ENCODE measurements at places on chromosomes 12 and 14.

DNA sequence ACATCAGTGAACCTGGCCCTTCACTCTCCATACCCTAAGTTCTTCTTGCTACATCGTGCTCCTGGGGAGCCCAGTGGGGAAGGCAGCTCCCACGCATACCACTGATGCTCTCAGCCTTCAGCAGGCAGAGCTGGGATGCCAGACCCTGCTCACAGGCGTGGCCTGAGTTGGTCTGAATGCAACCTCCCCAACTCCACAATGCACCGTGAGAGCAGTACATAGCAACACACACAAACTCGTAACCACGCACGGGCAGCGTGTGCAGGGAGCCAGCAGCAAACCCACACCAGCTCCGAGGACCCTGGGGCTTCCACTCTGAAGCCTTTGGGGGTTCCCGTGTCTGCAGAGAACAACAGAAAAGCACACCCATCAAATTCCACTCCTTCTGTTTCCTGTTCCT lies 37.3 kb downstream of the ANO2 start:
- DNase-seq, result no peak

DNA sequence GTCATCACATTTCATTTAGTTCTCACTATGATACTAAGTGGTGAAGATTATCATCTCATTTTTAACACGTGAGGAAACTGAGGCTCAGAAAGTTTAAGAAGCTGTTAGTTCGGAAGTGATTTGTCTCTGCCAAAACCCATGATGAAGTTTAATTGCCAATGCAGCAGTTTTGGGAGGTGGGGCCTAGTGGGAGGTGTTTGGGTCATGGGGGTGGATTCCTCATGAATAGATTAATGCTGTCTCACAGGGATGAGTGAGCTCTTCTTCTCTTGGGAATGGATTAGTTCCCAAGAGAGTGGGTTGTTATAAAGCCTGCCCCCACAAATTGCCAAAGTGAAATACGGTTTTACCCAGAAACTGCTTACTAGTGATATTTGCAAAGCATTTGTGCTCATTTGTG lies 91.5 kb upstream of the IGF1 start:
- no peak for DNase-seq

GRCh38 chr14:55329999-55330710 lies 58.9 kb downstream of the FBXO34 start:
- no peak for DNase-seq

GRCh38 chr14:69244946-69245345 lies 15.0 kb upstream of the GALNT16 start:
- DNase-seq, result no peak

DNA sequence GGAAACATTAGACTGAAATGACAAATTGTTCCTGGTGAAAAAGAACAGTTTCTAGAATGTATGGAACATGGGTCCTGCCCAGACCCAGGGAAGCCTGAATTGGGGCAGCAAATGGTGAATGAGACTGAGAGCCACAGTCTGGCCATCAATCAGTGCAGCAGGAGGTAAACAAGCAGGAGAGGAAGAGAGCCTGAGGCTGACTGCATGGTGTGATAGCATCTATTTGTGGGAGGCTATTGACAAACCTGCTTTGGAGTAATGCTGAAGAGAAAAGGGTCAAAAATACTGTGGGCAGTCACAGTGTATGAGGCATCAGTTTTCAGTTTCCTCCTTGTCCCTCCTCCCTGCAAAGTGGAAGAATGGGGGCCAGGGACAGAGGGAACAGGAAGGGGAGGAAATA lies 136.8 kb downstream of the ANKS1B start:
- no peak for DNase-seq

- DNase-seq, result no peak
Measured at GRCh38 chr12:25434515-25434914, 118.6 kb downstream of the LMNTD1 start.

GRCh38 chr12:14654842-14655241 lies 41.6 kb downstream of the GUCY2C start:
- no peak for DNase-seq

- no peak for DNase-seq
Measured at GRCh38 chr14:55858604-55859003, 259.6 kb upstream of the PELI2 start.

- no peak for DNase-seq
Measured at GRCh38 chr14:64026600-64026999, 173.8 kb downstream of the SYNE2 start.

DNA sequence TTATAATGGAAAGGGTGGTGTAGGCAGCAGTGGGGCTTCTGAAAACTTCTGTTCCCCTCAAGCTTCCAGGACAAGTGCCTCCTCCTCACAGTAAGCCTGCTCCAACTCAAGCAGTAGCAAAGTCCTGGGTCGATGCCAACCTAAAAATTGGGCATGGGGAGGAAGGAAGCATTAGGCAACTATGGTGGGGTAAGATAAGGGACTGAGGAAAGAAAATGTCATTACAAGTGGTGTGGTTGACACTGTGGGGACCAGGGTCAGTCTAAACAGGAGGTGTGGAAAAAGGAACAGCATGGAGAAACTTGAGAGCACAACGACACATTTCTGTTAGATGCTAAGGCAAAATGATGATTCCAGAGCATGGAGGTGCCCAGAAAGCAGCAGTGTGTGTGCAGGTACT lies 34.9 kb downstream of the WIF1 start:
- DNase-seq, result no peak

All from mesenchymal stem cell (in vitro differentiated cells and primary cell).